Activated naive CD8-positive, alpha-beta T cell treated with anti-CD3 and anti-CD28 coated beads for 36 hours (primary cell): ENCODE measurements at places on chromosomes 16 and 17. TPM values are rescaled to one million over a fixed set of nuclear protein-coding genes. Genes with fewer than 3 reads are reported as not detected.

Gene TLCD1
- 17.8 TPM for total RNA-seq

Gene RAB26
- total RNA-seq: 0.35 TPM

GRCh38 chr16:31273187-31273586, 13.4 kb downstream of the ITGAM start:
- no peak for DNase-seq

GRCh38 chr17:77281904-77282367, 141.2 kb downstream of the SEC14L1 start:
- no peak for DNase-seq

Gene PITPNM3
- total RNA-seq: 0.72 TPM

Gene TEKT1
- not detected for total RNA-seq

- DNase-seq: peak; percentile 73
Measured at GRCh38 chr17:41695954-41696757, 7.5 kb downstream of the EIF1 start.
